ENCODE measurements at places on chromosomes 16 and 17. TPM values are rescaled to one million over a fixed set of nuclear protein-coding genes. Genes with fewer than 3 reads are reported as not detected.

MEFV gene
- 21.4 TPM for total RNA-seq

CNTD1 gene
- 1.5 TPM for total RNA-seq

CCL23 gene
- total RNA-seq, result 6.6 TPM

CTF1 gene
- total RNA-seq, result 4.5 TPM

NACA2 gene
- not detected for total RNA-seq

ESRP2 gene
- total RNA-seq, result 47.9 TPM

MTSS2 gene
- 96.3 TPM for total RNA-seq

MYH1 gene
- 0.20 TPM for total RNA-seq

IRX3 gene
- total RNA-seq, result 42.0 TPM

SLC38A10 gene
- 79.9 TPM for total RNA-seq

MMP28 gene
- 39.5 TPM for total RNA-seq

RAC3 gene
- total RNA-seq, result 11.5 TPM

HS3ST2 gene
- 6.4 TPM for total RNA-seq

KRT20 gene
- not detected for total RNA-seq

ARSG gene
- total RNA-seq, result 5.2 TPM

C17orf113 gene
- total RNA-seq, result 0.58 TPM

CCDC154 gene
- total RNA-seq, result 2.7 TPM

CDH11 gene
- total RNA-seq, result 161 TPM

ZNF385C gene
- 0.50 TPM for total RNA-seq

NBR1 gene
- 62.4 TPM for total RNA-seq

IL21R gene
- 4.2 TPM for total RNA-seq

SLC16A13 gene
- 21.5 TPM for total RNA-seq

INCA1 gene
- 1.0 TPM for total RNA-seq

ARL2BP gene
- 69.3 TPM for total RNA-seq

CHST4 gene
- total RNA-seq, result 0.12 TPM

SULT1A2 gene
- total RNA-seq, result 5.2 TPM

TBC1D3E gene
- not detected for total RNA-seq

KCTD2 gene
- total RNA-seq, result 20.6 TPM

CACNA1G gene
- total RNA-seq, result 0.50 TPM

PITPNC1 gene
- 21.9 TPM for total RNA-seq

EPN2 gene
- total RNA-seq, result 43.3 TPM

KRT38 gene
- total RNA-seq, result not detected

MRPL58 gene
- total RNA-seq, result 32.8 TPM

ADCY9 gene
- total RNA-seq, result 61.1 TPM

CCT6B gene
- total RNA-seq, result 0.58 TPM

WSB1 gene
- total RNA-seq, result 294 TPM

HEATR9 gene
- not detected for total RNA-seq

PRAC1 gene
- not detected for total RNA-seq

All from left lung (tissue), 14 donors.